Uterus (tissue), 4 donors: ENCODE measurements at places on chromosomes 2 and 18. TPM values are rescaled to one million over a fixed set of nuclear protein-coding genes. Genes with fewer than 3 reads are reported as not detected.

DNA sequence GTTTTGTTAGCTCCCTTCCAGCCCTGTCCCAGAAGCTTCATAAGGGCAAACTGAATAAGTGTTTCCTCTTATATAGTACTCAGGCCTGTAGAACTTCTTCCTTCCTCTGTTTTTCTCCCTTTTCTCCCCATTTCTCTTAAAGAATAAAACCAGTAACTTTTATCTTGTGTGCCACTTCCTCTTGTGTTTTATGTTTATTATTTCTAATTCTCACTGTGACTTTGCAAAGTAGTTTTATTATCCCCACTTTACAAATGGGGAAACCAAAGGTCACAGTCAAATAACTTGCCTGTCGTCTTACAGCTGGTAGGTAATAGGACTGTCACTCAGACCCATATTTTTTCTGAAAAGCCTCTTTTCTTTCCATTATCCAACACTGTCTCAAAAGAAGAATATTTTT, 42.4 kb downstream of the RBBP8 start:
- H3K27ac ChIP-seq: peak overlapping the region; percentile 60
- no peaks in the 10 kb centered on the region for H3K36me3 ChIP-seq
- H3K4me3 ChIP-seq: no peak overlapping the region
- DNase-seq: no peak

OTOS gene
- total RNA-seq: not detected

- H3K27me3 ChIP-seq: no peaks in the 10 kb centered on the region
- H3K4me1 ChIP-seq: no peaks in the 10 kb centered on the region
- no peak overlapping the region for H3K4me3 ChIP-seq
- no peak for DNase-seq
- H3K27ac ChIP-seq: no peak overlapping the region
- H3K36me3 ChIP-seq: no peaks in the 10 kb centered on the region
These were observed 34.5 kb downstream of the ARL4C start for GRCh38 chr2:234462218-234462992.

DNA sequence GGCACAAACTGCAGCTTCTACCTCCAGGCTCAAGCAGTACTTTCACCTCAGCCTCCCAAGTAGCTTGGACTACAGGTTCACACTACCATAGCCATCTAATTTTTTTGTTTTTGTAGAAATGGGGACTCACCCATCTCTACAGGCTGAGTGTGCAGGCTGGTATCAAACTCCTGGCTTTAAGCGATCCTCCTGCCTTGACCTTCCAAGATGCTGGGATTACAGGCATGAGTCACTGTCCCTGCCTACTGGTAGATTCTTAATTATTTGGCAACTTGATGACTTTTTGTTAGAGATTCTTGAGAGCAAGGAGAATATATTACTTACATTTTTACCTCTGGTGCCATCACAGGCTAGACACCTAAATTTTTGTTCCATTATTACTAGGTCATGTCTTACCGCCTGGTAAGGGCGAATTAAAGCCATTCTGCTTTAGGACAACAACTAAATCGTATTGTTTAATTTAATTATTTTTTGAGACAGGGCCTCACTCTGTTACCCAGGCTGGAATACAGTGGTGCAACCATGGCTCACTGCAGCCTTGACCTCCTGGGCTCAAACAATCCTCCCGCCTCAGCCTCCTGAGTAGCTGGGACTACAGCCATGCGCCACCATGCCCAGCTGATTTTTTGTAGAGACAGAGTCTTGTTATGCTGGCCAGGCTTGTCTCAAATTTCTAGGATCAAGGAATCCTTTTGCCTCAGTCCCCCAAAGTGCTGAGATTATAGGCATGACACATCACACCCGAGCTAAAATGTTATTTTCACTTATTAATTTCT, 15.7 kb downstream of the DYNC1I2 start:
- no peak overlapping the region for H3K4me3 ChIP-seq
- H3K27me3 ChIP-seq: no peaks in the 10 kb centered on the region
- no peaks in the 10 kb centered on the region for H3K4me1 ChIP-seq
- no peak overlapping the region for H3K27ac ChIP-seq
- H3K36me3 ChIP-seq: no peaks in the 10 kb centered on the region

- H3K4me3 ChIP-seq: no peak overlapping the region
- H3K4me1 ChIP-seq: no peaks in the 10 kb centered on the region
- no peak for DNase-seq
- no peak overlapping the region for H3K27ac ChIP-seq
- H3K27me3 ChIP-seq: no peaks in the 10 kb centered on the region
These were observed 27.8 kb downstream of the MTX2 start for GRCh38 chr2:176297067-176297466.

HOXD4 gene
- total RNA-seq: 16.5 TPM

GRCh38 chr2:232228971-232229894, 149.3 kb upstream of the ALPP start:
- H3K27me3 ChIP-seq: no peaks in the 10 kb centered on the region
- H3K36me3 ChIP-seq: no peaks in the 10 kb centered on the region
- DNase-seq: no peak
- H3K4me3 ChIP-seq: no peak overlapping the region

LIMS3 gene
- not detected for total RNA-seq

DNA sequence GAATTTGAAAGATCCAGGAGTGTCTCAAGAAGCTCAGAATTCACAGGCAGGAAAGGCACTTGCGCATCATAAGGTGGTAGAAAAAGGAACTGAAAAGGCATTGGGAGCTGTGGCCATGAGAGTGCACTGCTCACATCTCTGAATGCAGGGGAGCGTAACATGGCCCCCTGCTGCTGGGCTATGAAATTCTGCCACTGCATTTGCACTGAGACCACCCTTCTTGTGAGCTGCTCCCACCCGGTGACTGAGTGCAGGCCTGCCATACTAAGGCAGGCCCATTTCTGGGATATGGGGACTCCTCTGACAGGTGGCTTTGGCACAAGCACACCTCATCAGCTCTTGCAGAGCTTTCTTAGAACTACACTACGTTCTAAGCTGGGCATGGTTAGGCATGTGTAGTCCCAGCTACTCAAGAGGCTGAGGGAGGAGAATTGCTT, 25.3 kb upstream of the STARD7 start:
- no peaks in the 10 kb centered on the region for H3K4me1 ChIP-seq
- H3K36me3 ChIP-seq: no peaks in the 10 kb centered on the region
- H3K4me3 ChIP-seq: no peak overlapping the region

DNA sequence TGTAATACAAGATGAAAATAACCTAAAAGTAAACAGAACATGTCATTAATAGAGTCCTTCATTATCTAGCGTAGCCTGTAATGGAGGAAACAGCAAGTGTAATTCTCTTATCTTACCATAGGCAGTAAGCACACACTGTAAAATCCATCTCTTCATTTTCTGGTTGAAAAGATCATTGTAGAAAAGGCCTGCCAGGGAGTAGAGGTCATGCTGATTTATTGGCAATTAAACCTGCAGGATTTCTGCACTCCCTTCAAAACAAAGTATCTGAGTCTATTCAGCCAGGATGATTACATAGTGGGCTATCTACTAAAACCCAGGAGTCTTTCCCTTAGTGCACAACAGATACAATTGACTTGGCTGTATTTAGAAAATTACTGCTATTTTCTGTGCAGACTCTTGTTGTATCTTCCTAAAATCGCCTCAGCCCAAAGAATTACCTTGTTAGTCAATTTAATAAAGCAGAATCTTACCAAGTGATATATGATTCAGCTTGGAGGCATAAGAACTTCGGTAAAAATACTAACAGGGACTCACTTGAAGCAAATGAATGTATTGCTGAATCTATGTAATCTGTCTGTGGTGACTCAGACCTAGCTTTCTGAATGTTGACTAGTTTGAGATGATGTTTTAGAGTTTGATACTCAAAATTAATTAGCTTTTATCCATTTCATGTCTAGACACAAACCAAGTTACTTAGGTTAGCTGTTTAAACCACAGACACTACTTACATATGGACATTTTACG, 250.4 kb upstream of the STON1 start:
- H3K27ac ChIP-seq: no peak overlapping the region
- no peaks in the 10 kb centered on the region for H3K36me3 ChIP-seq
- no peaks in the 10 kb centered on the region for H3K27me3 ChIP-seq
- H3K4me1 ChIP-seq: no peaks in the 10 kb centered on the region

- no peaks in the 10 kb centered on the region for H3K36me3 ChIP-seq
- no peaks in the 10 kb centered on the region for H3K27me3 ChIP-seq
- H3K4me1 ChIP-seq: no peaks in the 10 kb centered on the region
- no peak overlapping the region for H3K27ac ChIP-seq
- no peak for DNase-seq
These were observed 182.2 kb downstream of the INHBB start for GRCh38 chr2:120528051-120528692.

GRCh38 chr18:79511671-79512301, 116.1 kb downstream of the NFATC1 start:
- H3K4me3 ChIP-seq: no peak overlapping the region
- H3K36me3 ChIP-seq: no peaks in the 10 kb centered on the region
- DNase-seq: peak; percentile 12
- H3K27me3 ChIP-seq: no peaks in the 10 kb centered on the region
